ENCODE measurements at places on chromosomes 2 and 18. TPM values are rescaled to one million over a fixed set of nuclear protein-coding genes. Genes with fewer than 3 reads are reported as not detected.

YWHAQ gene
- total RNA-seq = 194 TPM

UGT1A3 gene
- total RNA-seq = not detected

SDC1 gene
- total RNA-seq = 1.6 TPM

DYSF gene
- total RNA-seq = 7.6 TPM

CDH19 gene
- 53.5 TPM for total RNA-seq

ZAP70 gene
- total RNA-seq = not detected

MLPH gene
- 11.2 TPM for total RNA-seq

NYAP2 gene
- total RNA-seq = not detected

PROM2 gene
- 0.25 TPM for total RNA-seq

EMILIN1 gene
- total RNA-seq = 661 TPM

ANXA4 gene
- total RNA-seq = 32.9 TPM

TEX261 gene
- total RNA-seq = 37.8 TPM

FABP1 gene
- not detected for total RNA-seq

TNFAIP6 gene
- 19.3 TPM for total RNA-seq

MC4R gene
- total RNA-seq = not detected

KLHL29 gene
- total RNA-seq = 3.5 TPM

SERPINB3 gene
- not detected for total RNA-seq

GPR35 gene
- not detected for total RNA-seq

KHK gene
- total RNA-seq = not detected

MTERF4 gene
- 20.5 TPM for total RNA-seq

AQP12B gene
- total RNA-seq = not detected

SPAG16 gene
- total RNA-seq = 19.4 TPM

ARHGEF33 gene
- 0.12 TPM for total RNA-seq

ST6GAL2 gene
- 4.7 TPM for total RNA-seq

DUSP2 gene
- total RNA-seq = 3.7 TPM

HRH4 gene
- total RNA-seq = not detected

ATP8B1 gene
- total RNA-seq = 5.4 TPM

TMEM169 gene
- total RNA-seq = not detected

TFCP2L1 gene
- total RNA-seq = not detected

IMPA2 gene
- 11.4 TPM for total RNA-seq

PSTPIP2 gene
- 2.4 TPM for total RNA-seq

CRACDL gene
- not detected for total RNA-seq

ALKAL2 gene
- not detected for total RNA-seq

CDK5R2 gene
- total RNA-seq = 0.06 TPM

All from cardiac ventricle fibroblast (primary cell).